ENCODE measurements at places on chromosomes 6 and 20.

- DNase-seq = no peak
Measured at GRCh38 chr6:157260735-157261410, 62.4 kb downstream of the TMEM242 start.

DNA sequence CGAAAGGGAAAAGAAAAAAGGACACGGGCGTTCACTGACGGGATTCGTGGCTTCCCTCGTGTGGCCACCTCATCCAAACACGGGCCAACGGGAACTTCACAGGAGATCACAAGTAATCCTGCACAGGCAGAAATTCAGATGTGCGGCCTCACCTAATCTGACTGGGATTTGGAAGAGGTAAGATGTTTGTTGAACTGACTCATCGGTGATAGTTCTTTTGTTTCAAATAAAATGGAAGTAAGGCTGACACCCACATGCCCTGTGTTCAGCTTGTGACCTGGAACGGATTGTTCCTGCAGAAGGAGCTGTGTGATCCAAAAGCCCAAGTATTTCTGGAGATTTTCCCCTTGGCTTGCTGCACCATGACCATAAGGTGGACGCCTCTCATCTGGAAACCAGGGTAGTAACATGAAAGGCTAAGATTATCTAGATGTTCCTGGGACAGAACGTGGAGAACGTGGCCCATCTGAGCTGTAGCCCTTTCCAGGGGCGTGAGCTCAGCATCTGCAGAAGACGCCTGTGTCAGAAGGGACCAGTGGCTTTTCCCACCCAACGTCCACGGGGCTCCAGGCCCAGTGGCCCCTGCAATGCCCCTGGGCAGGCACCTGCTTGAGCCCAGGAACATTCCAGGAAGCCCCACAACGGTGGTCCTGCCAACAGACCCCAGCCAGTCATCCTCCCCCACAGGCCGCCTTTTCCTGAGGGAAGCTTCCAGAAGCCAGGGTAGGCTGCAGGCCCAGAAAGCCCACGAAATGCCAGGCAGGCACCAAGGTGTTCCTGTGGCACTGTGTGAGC lies 39.7 kb downstream of the DLL1 start:
- DNase-seq = no peak

DNA sequence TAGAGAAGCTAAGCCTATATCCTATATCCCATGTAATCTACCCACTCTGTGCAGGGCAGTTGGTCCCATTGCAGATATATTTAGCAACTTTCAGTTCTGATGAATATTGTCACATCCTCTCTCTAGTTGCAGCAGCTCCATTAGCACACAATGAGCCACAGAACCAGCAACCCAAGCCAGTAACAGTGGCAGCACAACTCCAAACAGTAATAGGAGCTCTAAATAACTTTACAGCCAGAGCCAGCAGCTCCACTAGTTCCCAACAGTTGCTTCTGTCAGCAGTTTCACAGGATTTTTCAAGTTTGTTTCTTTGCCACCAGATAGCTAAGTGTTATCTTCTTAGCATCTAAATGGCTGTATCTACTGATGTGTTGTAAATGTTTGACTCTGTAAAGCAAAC lies 490.8 kb downstream of the HTR1B start:
- no peak for DNase-seq

- DNase-seq = no peak
Measured at GRCh38 chr6:65557224-65557623, 149.8 kb downstream of the EYS start.

DNA sequence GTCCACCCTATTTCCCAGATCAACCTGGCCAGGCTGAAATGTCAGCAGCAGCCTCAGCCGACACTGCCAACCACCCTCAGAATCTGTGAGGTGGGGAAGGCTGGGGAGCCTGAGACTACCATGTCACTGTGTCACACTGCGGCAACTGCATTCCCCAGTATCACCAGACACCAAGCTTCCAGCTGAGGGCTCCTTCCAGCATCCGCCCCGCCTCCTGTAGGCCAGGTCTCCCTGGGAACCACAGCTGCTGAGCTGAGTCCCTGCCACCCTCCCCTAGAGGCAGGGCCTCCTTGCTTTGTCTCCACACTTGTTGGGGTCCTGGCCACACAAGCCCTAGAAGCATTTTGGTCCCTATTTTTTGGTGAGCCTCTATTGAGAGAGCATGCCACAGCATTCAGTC lies 115.7 kb downstream of the UNC5CL start:
- DNase-seq = no peak

DNA sequence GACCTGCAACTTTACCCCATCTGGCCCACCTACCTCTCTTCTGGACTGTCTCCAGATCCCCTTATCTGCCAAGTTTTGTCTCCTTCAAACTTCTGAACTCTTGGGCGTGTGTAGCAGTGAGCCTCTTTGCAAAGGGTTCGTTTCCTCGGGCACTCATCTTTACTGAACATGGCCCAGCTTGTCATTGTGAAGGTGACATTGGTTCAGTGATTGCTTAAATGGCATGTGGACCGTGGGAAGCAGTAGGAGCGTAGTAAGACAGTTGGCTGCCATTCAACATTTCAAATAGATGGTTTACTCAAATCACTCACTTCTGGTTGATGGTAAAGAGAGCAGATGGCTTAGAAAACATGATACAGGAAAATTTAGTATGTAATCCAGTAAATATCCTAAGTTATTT lies 34.8 kb upstream of the KIF25 start:
- no peak for DNase-seq

GRCh38 chr6:107323133-107323785 lies 136.1 kb downstream of the PDSS2 start:
- DNase-seq = no peak

- DNase-seq = no peak
Measured at GRCh38 chr6:89596484-89596883, 42.1 kb downstream of the LYRM2 start.

DNA sequence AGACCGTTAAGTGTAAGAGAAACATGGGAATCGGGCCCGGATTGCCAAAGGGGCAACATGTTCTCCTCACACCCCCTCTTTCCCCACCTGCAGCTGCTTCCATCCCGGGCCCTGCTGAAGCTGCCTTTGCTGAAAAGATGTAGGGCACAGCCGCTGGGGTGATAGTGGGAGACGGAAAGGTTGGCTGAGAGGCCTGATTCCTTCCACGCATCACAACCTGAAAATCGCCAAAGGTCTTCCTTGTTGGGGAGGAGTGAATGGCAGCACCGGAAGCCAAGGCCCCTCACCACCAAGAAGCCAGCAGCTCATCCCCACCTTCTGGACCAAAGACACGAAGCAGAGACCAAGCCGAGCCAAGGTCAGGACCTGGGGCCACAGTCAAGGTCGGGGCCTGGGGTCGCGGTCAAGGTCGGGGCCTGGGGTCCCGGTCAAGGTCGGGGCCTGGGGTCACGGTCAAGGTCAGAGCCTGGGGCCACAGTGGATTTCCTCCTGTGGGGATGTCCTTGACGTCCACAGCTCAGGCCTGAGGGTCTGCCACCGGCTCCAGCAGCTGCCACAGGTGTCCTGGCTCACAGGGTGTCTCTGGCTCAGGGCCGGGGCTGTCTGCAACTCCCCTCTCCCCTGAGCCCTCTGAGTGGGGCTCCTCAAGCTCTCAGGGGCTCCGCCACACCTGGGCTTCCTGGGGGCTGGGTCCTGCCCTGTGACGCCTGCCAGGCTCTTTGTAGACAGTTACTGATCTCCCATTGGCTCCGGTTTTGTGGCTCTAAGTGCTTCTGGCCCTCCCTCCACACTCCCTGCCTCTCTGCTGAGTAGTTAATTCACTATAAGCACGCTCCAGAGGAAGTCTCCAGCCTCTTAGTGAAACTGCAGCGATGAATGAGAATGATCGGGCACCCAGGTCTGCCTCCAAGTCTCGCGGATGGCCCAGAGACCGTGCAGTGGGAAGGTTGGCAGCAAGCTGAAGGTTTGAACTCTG lies 5.5 kb upstream of the CHRNA4 start:
- no peak for DNase-seq

GRCh38 chr20:33944914-33945313 lies 48.8 kb upstream of the RALY start:
- DNase-seq = no peak

DNA sequence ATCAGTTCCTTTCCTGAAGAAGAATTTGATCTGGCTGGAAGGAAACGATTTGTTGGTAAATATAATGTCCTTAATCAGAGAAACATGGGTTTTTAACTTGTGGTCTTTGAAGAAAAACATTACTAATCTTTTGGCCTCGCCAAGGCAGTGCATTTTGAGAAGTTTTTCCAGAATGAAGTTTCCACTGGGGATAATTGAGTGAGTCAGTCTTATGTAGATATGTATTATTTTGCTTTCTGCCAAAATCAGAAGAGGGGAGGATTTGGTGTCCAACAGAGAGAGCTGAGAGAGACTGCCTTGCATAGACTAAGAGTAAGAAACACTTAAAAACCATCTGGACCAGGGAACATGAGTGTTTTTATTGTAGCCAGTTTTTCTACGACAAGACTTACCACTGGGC lies 79.9 kb downstream of the FNDC1 start:
- DNase-seq = no peak

GRCh38 chr6:74925683-74926082 lies 280.2 kb downstream of the COL12A1 start:
- DNase-seq = no peak

GRCh38 chr6:31898383-31899011 lies 999 bp upstream of the EHMT2 start:
- DNase-seq = peak; percentile 40

GRCh38 chr6:4794140-4794707 lies 18.0 kb downstream of the CDYL start:
- no peak for DNase-seq

DNA sequence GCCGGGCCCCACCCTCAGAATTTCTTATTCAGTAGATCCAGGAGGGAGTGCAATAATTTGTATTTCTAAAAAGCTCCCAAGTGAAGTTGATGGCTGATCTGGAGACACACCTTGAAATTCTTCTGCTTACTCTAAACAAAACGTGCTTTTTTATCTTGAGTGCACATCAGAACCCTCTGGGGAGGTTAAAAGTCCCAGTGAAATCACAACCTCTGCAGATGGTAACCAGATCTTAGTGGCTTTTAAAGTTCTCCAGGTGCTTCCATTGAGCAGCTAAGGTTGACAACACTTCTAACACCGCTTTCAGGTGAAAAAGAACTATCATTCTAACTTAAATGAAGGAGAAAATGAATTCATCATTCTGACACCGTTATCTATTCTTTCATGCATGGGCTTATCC lies 45.6 kb upstream of the ESR1 start:
- DNase-seq = no peak

DNA sequence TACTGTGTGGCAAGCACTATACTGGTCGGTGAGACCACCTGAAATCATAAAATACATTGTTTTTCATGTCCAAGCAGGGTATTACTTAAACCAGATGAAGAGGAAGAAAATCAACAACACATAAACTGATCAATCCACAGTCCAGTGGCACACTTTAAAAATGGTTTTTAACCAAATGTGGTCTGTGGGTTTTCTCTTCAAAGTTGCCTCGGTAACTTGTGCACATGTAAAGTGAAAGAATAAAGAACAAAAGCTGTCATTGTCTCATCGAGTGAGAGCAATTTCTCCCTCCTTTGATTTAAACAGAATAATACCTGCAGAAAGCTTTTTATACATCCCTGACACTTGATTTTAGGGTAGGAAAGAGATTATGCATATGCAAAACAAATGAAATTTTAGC lies 3.7 kb downstream of the FLRT3 start:
- DNase-seq = no peak

GRCh38 chr6:118240878-118241528 lies 307.1 kb upstream of the PLN start:
- DNase-seq = no peak

DNA sequence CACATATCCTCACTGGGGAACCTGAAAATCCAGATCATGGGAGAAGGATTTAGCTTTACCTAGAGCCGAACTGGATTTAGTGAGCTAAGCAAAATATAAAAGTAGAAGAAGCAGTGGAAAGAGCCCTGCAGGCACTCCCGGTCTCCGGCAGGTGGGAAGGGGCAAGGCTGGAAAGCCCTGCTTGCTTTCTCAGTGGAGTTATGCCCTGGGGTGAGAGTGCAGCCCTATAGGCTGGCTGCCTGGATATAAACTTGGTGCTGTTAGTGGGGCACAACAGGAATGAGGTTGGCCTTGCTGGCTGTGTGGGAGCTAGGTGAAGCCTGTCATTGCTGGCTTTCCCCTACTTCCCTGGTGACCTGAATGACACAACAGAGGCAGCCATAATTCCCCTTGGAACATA lies 122.0 kb downstream of the CDK19 start:
- DNase-seq = no peak

DNA sequence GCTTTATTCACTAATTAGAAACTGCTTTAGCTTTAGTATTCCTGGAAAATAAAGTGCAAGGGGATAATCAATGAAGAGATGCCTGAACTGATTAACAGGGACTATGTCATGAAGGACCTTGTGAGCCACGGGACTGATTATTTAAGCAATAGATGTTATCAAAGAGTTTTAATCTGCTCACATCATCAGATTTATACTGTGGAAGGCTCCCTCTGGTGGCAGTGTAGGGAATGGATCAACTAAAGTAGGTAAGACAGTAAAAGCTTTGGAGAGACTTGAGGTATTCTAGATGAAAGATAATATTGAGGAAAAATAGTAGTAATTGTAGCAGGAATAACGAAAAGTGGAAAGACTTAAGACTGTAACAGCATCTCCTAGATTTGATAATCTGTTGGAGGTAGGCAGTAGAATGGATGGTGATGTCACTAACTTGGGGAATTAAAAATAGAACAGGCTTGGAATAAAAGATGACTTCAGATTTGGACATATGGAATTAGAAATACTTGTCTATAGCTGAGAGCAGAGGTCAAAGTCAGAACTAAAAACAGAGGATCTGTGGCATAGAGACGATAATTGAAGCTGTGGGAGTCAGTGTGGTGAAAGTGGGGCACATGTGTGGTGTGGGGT lies 80.3 kb upstream of the HTR1E start:
- peak; percentile 30 for DNase-seq

GRCh38 chr6:109073344-109074132 lies 21.1 kb downstream of the SESN1 start:
- peak; percentile 66 for DNase-seq

DNA sequence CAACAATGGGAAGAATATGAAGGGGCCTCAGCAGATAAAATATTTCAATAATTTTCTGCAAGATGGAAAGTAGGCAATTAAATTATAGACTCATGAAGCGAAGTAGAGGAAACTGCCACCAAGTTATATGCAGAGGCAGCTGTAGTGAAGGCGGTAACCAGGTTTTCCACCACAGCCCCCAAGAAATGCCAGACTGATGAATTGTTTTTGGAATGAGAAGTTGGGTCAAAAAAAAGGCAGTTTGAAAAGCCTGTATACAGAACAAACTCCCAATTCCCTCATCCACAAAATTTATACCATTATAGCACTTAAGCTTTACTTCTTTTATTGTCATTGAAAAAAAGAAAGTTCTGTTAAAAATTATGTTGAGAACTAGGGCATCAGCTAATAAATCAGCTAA lies 45.3 kb downstream of the ELOVL4 start:
- no peak for DNase-seq

DNA sequence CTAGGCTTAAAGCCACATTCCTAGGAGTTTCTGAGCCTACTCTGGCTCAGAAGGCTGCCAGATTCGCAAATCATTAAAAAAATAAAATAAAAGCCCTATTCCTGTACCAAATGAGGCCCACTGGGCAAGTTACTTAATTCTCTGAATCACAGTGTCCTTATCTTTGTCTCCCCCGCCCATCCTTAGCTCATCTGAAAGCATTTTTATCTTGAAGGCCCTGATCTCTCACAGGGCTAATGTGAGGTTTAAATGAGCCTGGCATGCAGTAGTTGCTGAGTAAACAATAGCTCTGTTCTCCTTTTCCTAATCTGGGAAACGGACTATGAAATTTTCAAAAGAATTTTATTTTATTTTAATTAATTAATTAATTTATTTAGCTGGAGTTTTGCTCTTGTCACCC lies 2.1 kb upstream of the ZBTB12 start:
- DNase-seq = no peak

- peak; percentile 67 for DNase-seq
Measured at GRCh38 chr6:87393026-87393622, 14.6 kb upstream of the CFAP206 start.
